ENCODE measurements at places on chromosomes 4 and X.
A peak's percentile ranks its signal among the peaks of the same experiment; 100 is the strongest.

DNA sequence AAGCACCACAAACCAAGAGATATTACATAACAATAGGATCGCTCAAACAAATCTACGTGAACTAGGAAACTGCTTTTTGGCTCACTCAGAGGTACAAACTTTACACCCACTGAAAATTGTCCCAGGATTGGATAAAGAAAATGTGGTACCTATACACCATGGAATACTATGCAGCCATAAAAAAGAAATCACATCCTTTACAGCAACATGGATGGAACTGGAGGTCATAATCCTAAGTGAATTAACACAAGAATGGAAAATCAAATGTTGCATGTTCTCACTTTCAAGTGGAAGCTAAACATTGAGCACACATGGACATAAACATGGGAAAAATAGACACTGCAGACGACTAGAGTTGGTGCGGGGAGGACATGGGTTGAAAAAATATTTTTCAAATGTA lies 207.8 kb downstream of the CBR4 start:
- DNase-seq: no peak

- DNase-seq: no peak
Observed at GRCh38 chr4:87489678-87490077, 39.5 kb downstream of the SPARCL1 start.

- no peak for DNase-seq
Observed at GRCh38 chrX:154460326-154460725, 2.2 kb downstream of the PLXNA3 start.

GRCh38 chr4:8289151-8289750 lies 19.7 kb downstream of the HTRA3 start:
- no peak for DNase-seq

DNA sequence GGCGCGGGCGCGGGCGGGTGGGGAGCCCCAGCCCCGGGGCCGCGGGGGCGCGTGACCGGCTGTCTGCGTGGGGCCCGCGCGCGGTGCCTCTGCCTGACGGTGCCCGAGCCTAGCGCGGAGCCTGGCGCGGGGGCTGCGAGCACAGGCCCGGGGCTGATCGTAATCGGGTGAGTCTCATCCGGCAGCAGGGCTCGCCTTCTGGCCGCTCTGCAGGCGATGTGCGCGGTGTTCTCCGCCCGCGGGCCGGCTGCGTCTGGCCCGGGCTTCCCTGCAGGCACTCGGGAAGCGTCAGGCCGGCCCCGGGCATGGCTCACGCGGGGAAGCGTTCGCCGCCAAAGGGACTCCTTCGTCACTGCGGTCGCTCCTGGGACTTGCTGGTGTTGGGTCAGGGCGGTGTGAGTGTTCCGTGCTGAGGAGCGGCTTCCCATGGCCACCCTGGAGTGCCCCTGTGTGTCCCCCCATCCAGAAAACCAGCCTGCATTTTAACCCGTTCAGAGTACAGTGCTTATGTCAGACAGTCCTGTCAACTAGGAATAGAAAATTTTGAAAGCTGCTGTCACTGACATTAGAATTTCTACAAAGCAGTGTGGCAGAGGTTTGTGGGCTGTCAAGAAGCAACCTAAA lies 40.6 kb downstream of the FAM149A start:
- DNase-seq: no peak

- DNase-seq: no peak
Observed at GRCh38 chr4:25687773-25688172, 32.1 kb downstream of the SLC34A2 start.

- DNase-seq: no peak
Observed at GRCh38 chr4:55399581-55399980, 3.8 kb downstream of the TMEM165 start.

- no peak for DNase-seq
Observed at GRCh38 chr4:55018978-55019377, 106.4 kb downstream of the KDR start.

DNA sequence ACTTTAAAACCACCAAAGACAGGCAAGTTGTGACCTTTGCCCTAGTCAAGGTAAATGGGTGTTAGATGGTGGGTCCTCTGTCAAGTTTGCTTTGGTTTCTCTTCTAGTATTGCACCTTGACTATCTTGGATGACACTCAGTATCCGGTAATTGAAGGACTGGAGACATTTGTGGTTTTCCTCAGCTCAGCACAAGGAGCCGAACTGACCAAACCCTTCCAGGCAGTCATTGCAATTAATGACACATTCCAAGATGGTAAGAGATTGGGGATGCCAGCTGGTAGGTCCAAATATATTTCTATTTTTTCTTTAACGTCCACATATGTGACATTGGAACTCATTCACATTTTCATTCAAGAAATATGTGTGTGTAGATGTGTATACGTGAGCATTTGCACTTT lies 69.3 kb upstream of the ANXA3 start:
- no peak for DNase-seq

DNA sequence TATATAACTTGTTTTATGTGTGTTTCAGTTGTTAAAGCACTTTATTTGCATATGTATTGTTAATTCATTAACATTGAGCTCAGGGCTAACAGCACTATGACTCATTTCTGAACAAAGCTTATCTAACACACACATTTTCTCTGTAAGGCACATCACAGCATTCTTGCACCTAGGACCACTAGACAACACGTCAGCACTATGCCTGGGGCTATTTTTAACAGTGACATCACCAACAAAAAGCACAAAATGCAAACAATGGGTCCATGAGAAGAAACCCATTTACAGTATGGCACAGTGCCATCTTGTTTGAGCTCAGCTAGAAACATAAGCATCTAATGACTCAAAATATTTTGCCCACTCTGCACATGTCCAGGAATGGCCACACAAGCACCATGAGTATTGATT lies 124.4 kb downstream of the RELL1 start:
- DNase-seq: no peak

DNA sequence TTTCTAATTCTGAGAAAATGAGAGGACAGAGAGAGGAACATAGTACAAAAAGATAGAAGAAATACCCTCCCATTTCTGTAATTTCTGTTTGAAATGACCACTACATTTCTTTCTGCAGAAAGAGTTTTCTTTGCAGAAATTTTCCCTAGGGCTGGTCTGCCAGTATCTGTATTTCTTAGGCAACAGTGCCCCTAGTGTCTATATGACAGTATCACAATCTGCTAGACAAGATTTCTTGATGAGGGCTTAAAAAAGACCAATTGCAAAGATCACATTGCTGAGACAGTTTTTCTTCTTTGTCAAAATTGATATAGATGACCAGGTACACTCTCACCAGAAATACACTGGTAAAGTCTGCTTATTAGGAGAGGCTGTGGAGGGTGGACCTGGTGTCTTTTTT lies 81.0 kb upstream of the ZDHHC15 start:
- DNase-seq: no peak

- no peak for DNase-seq
Observed at GRCh38 chrX:2263203-2263602, 237.6 kb downstream of the DHRSX start.

- no peak for DNase-seq
Observed at GRCh38 chr4:41299486-41299885, 42.8 kb downstream of the UCHL1 start.

- no peak for DNase-seq
Observed at GRCh38 chr4:102342404-102343074, 2.7 kb downstream of the SLC39A8 start.

DNA sequence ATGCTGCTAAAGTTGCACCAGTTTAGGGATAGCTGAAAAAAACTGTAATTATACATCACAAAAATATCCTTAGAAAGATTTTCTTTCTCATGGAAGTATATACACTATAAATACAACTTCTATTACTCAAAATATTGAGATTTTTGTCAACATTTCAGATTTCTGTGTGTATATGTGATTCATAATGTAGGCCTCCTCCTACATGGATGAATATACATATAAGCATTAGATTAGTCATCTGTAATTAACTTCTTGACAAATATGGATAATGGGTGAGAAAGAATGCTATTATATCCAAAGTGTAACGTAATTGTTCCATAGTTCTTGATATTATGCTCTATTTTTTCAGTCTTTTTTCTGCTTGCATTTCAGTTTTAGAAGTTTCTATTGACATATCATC lies 124.9 kb downstream of the CBLL2 start:
- DNase-seq: no peak

GRCh38 chr4:88526221-88526815 lies 2.7 kb upstream of the PYURF start:
- peak; percentile 1 for DNase-seq

GRCh38 chrX:41561045-41561444 lies 113.9 kb downstream of the NYX start:
- DNase-seq: no peak
